ENCODE measurements at places on chromosomes 6 and 20.

- no peaks in the 10 kb centered on the region for H3K36me3 ChIP-seq
- H3K27me3 ChIP-seq, result no peaks in the 10 kb centered on the region
- H3K4me3 ChIP-seq, result no peak overlapping the region
- no peak for DNase-seq
Observed at GRCh38 chr6:13001927-13002326, 285.4 kb downstream of the PHACTR1 start.

DNA sequence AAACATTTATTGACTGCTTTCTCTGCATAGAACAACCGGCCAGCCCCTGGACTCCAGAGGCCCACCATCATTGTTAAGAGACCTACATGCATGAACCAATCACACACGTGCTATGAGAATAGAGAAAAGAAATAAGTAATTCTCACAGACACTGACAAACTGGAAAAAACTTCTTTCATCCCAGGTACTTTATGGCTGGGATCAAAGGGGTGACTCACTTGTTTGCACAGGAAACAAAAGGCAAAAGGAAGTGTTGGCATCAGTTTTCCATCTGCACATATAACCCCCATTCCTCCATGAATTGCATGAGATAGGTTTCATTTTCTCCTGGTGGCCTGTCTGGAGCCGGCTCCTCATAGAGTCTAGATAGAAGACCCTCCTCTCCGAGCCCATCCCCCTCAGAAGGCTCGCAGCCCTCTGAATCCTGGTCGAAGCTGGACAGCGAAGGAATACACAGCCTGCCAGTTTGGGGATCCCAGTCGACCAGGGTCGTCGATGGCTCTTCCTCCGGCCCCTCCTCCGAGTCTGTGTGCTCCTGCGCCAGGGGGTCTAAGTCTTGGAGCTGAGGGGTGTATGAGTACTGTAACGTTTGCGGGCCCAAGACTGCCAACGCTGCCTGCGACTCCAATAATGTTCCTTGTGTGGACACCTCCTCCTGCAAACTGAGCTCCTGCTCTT is 43.3 kb downstream of the IL20RA start:
- H3K4me3 ChIP-seq, result no peak overlapping the region
- H3K4me1 ChIP-seq, result peaks cover 4% of the 10 kb centered on the region

DNA sequence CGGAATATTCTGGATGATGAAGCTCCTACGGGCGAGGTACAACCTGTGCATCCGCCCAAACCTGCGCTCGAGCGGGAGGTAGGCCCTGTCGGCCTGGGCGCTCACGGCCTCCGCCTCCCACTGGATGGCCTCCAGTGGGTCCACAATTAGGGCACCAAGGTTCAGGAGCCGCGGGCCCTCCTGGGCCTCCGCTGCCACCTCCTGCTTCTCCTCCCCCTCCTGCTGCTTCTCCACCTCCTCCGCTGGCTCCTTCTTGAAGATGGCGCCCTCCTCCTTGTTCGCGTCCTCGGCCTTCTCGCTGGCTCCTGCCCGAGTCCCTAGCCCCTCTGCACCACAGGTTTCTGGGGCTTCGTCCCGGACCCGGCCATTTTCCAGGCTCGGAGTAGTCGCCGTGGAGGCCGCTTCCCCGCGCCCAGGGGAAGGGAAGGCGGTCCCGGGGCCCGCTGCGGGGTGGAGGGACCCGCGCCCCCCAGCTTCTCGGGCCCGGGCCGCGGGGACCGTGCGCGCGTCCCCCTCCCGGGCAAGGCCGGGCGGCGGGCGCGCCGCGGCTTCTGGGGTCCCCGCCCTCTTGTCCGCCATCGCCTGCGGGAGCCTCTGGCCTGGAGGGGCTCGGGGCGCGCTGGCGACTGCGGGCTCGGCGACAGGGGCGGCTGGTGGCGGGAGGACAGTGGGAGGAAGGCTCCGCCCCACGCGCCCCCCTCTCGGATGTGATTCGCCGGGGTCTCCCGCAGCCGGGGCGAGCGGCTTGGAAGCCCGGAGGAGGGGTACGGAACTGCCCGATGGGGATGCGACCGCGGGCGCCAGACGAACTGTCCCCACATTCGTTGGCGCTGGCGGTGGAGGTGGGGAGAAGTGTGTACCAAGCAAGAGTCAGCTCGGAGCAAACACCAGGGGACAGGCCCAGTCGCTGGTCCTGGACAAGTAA is 17.6 kb downstream of the PLAGL2 start:
- no peak for DNase-seq
- peak overlapping the region; percentile 36 for H3K4me3 ChIP-seq
- H3K27ac ChIP-seq, result no peak overlapping the region

GRCh38 chr6:22322103-22323030 is 25.5 kb upstream of the PRL start:
- no peak overlapping the region for H3K4me3 ChIP-seq
- no peaks in the 10 kb centered on the region for H3K4me1 ChIP-seq
- H3K27ac ChIP-seq, result no peak overlapping the region
- no peak for DNase-seq
- no peaks in the 10 kb centered on the region for H3K36me3 ChIP-seq

All from iPS DF 6.9 (cell line).